NCI-H526 (cell line): ENCODE measurements at places on chromosomes 5 and 9.

- DNase-seq, result no peak
Observed at GRCh38 chr5:119427060-119427459, 25.2 kb upstream of the HSD17B4 start.

GRCh38 chr5:172554562-172554961 is 86.5 kb upstream of the NEURL1B start:
- DNase-seq, result no peak

- DNase-seq, result peak; percentile 95
Observed at GRCh38 chr5:13994621-13995253, 50.2 kb upstream of the DNAH5 start.

DNA sequence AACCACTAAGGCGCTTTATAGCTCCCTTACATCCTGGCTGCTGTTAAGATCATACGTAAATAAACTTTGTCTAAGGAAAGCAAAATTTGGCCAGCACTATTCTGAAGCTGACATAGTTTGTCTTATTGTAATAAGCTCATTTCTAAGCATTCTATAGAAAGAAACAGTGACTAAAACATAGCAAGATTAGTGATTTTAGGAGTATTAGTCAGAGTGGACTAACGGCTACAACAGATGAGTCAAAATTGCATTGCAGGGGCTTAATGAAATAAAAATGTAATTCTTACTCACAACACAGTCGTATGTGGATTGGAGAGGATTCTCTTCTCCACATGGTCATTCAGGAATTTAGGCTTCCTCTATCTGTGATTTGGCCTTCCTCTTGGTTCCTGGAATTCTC is 347.6 kb downstream of the GADD45G start:
- DNase-seq, result no peak
